ENCODE measurements at places on chromosomes 11 and 22.

DNA sequence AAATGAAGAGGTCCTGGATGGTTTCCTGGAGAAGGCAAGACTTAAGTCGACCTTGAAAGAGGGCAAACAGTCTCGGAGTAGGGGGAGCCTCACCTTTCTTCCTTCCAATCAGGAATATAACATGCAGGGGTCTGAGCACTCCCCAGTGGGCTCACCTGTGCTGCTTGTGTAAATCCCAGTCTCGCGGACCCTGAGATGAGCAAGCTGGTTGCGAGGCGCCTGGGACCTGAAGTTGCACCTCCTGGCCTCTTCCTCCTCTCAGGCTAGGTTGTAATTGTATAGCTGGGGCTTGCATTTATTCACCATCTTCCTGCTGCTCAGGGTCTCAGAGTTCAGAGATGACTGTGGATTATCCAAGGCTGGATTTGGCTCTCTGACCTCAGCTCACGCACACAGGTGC, 7.5 kb upstream of the WBP2NL start:
- no peak for DNase-seq

DNA sequence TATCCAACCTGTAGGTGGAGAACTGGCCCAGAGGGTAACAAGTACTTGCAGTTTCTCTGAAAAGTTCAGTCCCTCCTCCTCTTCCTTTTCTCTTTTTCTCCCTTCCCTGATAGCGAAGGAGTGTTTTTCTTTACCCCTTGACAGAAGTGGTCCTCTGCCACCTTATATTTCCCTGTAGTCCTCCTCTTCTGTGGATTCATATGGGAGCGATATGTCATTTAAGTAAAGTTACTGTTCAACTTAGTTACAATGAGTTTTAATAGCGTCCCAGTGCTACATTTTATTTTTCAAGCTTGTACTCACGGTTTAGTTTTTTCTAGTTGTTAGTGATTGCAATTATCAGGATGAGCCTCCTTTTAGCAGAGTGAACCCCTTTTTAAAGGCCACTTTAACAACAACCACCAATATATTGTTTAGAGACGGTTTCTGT, 1.4 kb downstream of the PCF11 start:
- DNase-seq: no peak

- DNase-seq: no peak
Measured at GRCh38 chr11:128424271-128424711, 163.1 kb downstream of the ETS1 start.

- peak; percentile 1 for DNase-seq
Measured at GRCh38 chr11:26753723-26754504, 32.1 kb upstream of the SLC5A12 start.

GRCh38 chr11:7208391-7208790, 43.3 kb upstream of the SYT9 start:
- DNase-seq: no peak

- no peak for DNase-seq
Measured at GRCh38 chr11:130782361-130783222, 133.7 kb downstream of the SNX19 start.

GRCh38 chr11:77411717-77412441, 62.0 kb downstream of the PAK1 start:
- DNase-seq: peak; percentile 70

DNA sequence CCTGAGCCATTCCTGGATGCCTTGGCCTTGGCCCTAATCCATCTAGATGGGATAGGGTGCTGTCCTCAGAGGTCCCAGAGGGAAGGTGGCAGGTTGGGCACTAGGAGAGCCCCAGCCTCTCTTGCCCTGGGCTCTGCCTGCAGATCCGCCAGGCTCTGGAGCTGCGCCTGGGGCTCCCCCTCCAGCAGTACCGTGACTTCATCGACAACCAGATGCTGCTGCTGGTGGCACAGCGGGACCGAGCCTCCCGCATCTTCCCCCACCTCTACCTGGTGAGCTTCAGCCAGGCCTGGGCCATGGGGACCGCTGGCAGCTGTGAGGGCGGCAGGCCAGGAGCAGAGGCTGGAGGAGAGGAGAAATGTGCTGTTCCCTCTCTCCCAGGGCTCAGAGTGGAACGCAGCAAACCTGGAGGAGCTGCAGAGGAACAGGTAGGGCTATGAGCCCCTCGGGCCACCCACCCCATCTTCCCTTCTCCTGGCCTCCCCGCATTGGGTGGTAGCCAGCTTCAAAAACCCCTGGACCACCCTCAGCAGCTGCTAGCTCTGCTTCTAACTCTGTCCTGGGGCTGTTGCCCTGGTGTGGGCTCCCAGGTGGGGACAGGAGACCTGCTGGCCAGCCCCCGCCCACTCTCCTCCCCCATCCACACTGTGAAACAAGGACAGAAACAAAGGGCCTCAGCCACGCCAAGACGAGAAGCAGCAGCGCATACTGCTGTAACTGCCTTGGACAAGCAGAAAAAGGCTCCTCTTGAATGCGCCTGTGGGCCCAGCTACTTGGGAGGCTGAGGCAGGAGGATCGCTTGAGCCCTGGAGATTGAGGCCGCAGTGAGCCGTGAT, 4.9 kb downstream of the SSH3 start:
- DNase-seq: no peak

GRCh38 chr11:104836691-104837090, 61.6 kb downstream of the CASP12 start:
- DNase-seq: no peak

GRCh38 chr11:1837171-1838076, 1.4 kb upstream of the TNNI2 start:
- DNase-seq: peak; percentile 79

- no peak for DNase-seq
Measured at GRCh38 chr11:43278193-43278956, 33.4 kb upstream of the API5 start.

- DNase-seq: no peak
Measured at GRCh38 chr11:102836290-102836875, 7.0 kb downstream of the MMP3 start.

DNA sequence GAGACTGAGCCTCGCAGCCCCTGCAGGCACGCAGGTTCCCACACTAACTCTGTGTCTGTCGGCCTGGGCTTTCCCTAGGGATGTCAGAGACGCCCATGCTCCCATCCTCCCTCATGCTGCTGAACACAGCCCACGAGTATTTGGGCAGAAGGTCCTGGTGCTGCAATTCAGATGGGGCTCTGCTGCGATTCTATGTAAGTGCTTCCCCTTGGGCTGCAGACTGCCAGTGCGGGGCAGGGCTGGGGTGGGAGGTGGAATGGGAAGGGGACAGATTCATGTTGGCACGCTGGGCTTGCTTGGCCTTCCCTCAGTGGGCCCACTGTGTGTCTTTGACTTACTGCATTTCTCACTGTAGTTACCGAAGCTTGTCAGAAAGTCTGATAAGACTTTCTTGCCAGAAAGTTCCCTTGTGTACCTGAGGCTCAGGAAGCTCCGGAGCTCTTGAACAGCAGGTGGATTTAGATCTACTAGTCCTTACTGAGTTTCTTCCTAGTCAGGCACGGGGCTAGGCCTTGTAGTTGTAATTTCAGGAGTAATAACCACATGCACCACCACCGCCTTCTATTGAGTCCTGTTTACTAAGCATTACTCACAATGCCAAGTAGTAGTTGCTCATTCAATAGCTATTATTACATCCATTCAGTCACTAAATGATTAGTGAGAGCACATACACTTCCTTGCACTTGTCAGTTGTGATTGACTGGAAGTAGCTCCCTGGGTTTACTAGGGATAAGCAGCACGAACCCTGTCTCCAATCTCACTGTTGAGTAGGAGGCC, 65.2 kb downstream of the CABIN1 start:
- no peak for DNase-seq

DNA sequence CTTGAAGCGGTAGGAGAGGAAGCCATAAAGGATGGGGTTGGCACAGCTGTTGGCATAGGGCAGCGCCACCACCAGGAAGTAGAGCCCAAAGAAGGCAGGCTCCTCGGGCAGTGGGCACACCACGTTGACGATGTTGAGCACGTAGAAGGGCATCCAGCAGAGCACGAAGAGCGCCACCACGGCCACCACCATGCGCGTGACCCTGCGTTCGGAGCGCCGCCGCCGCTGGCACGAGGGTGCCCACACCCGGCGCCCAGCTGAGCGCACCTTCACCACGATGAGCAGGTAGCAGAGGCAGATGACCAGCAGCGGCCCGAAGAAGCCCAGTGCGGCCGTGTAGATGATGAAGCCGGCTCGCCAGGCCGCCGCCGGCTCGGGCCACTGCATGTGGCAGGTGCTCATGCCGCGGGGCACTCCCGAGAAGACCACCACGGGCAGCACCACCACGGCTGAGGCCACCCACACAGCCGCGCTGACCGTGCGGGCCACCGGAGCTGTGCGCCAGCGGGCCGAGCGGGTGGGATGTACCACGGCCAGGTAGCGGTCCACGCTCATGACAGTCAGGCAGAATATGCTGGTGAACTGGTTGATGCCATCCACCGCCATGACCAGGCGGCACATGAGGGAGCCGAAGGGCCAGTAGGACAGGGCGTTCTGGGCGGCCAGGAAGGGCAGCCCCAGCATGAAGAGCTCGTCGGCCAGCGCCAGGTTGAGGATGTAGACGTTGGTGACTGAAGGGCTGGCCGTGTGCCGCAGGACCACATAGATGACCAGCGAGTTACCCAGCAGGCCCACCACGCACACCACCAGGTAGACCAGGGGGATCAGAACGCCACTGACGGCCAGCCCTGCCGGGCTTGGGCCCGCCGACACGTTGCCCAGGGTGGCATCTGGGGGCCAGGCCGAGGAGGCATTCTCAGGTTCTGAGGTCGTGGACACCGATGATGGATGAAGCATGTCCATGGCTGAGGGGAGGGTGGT, 5.1 kb downstream of the SSTR3 start:
- DNase-seq: no peak

GRCh38 chr11:87878373-87878825, 296.8 kb downstream of the RAB38 start:
- no peak for DNase-seq

GRCh38 chr11:44116234-44116830, 20.9 kb downstream of the EXT2 start:
- DNase-seq: no peak

DNA sequence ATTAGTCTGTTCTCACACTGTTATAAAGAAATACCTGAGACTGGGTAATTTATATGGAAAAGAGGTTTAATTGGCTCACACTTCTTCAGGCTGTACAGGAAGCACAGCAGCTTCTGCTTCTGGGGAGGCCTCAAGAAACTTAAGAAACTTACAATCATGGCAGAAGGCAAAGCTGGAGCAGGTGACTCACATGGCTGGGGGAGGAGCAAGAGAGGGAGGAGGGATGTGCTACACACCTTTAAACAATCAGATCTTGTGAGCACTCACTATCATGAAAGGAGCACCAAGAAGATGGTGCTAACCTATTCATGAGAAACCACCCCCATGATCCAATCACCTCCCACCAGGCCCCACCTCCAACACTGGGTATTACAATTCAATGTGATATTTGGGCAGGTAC, 381.6 kb downstream of the ETS1 start:
- no peak for DNase-seq
